ENCODE measurements at places on chromosomes 6 and 20.

DNA sequence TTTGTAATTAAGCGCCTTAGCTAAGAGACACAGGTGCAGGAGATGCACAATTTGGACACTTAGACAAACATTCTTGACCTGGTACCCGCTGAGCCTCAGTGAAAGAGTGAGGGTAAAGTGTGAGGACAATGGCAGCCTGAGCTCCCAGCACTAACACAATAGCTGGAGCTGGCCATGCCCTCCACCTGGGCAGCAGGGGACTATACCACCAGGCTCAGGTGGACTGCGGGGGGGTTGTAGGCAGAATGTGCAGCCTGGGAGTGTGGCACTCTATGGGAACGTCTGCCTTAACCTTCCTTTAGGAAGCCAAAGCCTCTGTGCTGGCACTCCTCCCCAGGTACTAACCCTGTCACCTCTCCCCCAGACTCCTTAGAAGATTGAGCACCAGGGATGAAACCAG lies 23.6 kb downstream of the PRKN start:
- DNase-seq, result no peak

DNA sequence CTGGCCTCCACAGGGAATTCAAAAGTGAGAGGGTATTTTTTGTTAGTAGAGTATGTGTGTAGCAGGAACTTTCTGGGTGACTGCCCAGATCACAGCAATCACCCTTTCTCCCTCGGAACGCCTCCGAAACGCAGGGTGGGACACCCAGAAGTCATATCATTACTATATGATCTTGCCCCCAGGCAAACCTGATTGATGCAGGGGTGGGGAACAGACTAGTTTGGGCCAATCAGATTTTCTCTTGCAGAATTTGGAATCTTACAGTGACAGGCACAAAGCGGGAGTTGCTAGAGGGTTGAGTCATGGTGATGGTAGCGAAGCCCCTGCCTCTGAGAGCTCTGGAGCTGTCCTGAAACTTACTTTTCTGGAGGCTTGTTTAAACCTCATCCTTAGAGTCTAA lies 16.5 kb upstream of the RPN2 start:
- no peak for DNase-seq

DNA sequence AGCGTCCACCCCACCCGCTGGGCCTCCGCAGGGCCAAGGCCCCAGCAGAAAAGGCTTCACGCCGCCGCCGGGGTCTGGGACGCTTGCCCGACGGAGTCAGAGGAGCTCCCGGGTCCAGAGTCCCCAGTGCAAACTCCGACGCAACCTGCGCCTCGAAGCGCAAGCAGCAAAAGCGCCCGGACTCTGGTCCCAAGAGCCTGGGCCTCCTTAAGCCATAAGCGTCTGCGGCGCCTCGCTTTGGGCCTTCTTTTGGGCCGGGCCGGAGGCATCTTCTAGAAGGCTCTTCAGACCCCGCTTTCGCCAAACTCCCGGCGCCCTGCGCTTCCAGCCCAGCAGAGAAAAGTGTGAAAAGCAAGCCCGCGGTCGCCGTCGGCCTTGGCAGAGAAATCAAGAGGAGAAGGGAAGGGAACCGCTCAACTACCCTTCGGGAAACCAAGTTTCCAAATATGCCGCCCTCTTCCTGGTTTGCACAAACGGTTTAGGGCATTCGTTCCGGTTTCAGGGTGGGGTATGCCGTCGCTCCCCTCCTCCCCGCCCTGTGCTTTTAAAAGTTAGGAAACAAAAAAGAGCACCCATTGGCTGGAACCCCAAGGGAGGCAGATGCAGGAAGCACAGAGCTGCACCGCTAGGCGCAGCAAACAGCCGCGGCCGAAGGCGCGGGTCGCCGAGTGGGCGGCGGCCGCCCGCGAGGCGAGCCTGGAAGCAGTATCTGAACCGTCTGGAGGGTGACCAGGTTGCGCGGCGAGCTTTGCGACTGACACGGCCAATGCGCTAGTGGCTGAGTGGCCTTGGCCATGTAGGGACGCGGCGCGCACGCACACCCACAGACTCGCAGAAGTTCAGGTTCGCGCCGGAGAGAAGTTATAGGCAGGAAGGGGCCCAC lies 1.2 kb downstream of the TBX18 start:
- no peak for DNase-seq

- no peak for DNase-seq
Observed at GRCh38 chr6:133432021-133432989, 191.1 kb downstream of the EYA4 start.

- no peak for DNase-seq
Observed at GRCh38 chr6:64538722-64539121, 903.1 kb downstream of the PHF3 start.

DNA sequence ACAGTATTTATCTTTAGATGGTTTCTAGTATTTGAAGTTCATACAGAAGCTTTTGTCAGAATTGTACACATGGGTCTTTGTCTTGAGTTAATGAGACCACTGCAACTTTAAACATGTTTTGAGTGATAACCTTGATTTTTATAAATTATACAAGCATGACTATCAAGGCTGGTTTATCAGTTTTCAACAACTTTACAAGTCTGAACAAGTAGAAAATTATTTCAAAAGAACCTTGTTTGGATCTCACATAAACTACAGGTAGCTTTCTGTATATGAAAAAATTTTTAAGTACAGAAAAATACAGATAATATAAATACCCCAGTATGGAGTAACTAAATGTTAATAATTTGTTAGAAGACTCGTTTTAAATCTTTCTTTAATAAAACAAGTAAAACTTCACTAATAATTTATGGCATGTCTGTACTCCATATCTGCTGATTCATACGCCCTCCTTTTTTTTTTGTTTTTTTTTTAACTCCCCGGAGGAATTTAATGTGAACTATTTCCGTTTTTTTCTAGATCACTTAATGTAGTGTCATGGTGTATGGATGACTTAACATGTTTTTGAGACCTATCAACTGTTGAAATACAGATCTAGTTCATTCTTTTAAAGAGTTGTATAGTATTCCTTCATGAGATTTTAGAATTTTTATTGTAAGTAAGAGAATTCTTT lies 18.3 kb downstream of the VAPB start:
- no peak for DNase-seq

- no peak for DNase-seq
Observed at GRCh38 chr20:51379601-51380341, 162.7 kb downstream of the NFATC2 start.

- no peak for DNase-seq
Observed at GRCh38 chr6:158487495-158487894, 72.4 kb upstream of the TMEM181 start.

GRCh38 chr6:22906091-22906549 lies 336.8 kb downstream of the HDGFL1 start:
- no peak for DNase-seq

DNA sequence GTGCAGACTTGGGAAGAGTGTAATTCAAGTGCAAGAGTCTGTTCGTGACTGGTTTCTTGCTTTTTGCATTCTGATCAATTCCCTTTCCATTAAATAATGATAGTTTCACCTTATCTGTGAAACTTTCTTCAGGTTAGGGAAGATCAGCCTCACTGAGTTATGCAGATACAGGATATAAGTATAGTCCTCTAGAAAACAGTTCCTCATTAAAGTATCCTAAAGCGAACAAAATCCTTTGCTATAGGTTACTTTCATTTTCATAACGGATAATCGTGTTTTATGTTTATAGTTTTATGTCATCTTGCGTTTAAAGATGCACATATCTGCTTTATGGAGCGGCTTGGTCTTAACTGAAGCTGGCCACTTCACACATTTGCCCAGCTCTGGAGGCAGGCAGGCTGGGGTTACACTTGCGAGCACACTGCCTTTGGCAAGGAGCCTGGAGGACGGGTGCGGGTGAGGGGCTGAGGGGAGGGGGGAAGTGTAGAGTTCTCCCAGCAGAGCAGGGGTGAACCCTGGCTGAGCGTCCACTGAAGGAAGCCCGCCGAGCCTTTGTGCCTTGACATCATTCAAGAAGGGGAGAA lies 123.5 kb upstream of the IFNGR1 start:
- no peak for DNase-seq

DNA sequence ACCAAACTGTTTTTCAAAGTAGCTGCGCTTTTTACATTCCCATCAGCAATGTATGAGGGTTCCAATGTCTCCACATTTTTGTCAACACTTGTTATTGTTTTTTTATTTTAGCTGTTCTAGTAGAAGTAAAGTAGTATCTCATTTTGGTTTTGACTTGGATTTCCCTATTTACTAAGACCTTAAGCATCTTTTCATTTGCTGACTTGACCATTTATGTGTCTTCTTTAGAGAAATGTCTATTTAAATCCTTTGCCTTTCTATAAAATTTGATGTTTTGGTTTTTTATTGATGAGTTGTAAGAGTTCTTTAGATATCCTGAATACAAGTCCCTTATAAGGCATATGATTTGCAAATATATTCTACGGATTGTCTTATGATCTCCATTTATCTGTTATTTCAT lies 110.6 kb downstream of the CD164 start:
- DNase-seq, result no peak

GRCh38 chr20:4411744-4412143 lies 310.0 kb upstream of the PRND start:
- DNase-seq, result no peak

GRCh38 chr6:75114806-75115205 lies 91.0 kb downstream of the COL12A1 start:
- no peak for DNase-seq

- DNase-seq, result no peak
Observed at GRCh38 chr6:38159596-38159995, 340.1 kb downstream of the ZFAND3 start.

GRCh38 chr20:2840967-2841531 lies 504 bp downstream of the VPS16 start:
- peak; percentile 40 for DNase-seq

GRCh38 chr20:17933121-17933520 lies 35.5 kb downstream of the SNX5 start:
- DNase-seq, result no peak

DNA sequence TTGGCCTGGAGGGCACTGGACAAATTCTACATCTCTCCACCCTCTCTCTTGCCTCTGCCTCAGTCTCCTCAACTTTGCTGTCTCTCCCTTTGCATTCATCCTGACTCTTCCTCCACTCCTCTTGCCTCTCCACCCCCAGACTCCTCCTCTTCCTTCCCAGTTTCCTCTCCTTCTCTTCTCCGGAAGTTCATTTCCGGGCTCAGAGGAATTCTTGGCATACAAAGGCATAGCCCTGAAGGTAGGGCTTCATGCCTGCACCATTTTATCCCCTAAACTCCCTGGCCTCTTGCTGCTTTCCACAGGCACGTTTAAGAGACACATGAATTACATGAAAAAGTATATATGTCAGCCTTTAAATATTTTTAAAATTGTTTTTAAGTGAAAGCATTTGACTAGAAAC lies 10.6 kb downstream of the BFSP1 start:
- DNase-seq, result no peak

DNA sequence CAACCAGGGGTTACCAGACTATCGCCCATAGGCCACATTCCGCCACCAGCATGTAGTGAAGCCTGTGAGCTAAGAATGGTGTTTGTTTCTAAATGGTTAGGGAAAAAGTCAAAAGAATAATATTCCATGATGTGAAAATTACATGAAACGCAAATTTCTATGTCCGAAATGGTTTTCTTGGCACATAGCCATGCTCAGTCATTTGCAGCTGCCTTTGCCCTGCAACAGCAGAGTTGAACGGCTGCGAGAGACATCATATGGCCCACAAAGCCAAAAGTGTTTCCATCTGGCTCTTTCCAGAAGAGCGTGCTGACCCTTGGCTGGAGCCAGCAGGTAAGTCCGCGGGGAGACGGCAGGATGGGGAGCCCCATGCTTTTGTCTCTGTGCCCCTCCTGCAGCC lies 60.7 kb downstream of the FAM120B start:
- no peak for DNase-seq

DNA sequence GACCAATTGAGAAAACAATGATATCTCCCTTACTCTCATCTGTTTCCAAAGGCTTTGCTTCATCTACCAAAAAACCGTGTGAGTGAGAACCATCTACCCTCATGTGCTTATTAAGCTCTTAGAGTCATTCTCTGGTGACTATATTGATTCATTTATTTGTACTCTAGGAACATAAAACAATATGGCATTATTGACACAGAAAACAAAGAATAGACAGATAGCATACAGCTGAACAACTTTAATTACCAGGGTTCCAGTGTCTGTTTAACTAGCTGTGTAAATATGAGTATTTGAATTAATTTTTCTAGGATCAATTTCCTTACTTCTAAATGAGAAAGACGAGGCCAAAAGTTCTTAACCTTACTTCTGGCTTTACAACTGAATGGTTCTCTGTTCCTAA lies 31.3 kb upstream of the HEY2 start:
- no peak for DNase-seq

DNA sequence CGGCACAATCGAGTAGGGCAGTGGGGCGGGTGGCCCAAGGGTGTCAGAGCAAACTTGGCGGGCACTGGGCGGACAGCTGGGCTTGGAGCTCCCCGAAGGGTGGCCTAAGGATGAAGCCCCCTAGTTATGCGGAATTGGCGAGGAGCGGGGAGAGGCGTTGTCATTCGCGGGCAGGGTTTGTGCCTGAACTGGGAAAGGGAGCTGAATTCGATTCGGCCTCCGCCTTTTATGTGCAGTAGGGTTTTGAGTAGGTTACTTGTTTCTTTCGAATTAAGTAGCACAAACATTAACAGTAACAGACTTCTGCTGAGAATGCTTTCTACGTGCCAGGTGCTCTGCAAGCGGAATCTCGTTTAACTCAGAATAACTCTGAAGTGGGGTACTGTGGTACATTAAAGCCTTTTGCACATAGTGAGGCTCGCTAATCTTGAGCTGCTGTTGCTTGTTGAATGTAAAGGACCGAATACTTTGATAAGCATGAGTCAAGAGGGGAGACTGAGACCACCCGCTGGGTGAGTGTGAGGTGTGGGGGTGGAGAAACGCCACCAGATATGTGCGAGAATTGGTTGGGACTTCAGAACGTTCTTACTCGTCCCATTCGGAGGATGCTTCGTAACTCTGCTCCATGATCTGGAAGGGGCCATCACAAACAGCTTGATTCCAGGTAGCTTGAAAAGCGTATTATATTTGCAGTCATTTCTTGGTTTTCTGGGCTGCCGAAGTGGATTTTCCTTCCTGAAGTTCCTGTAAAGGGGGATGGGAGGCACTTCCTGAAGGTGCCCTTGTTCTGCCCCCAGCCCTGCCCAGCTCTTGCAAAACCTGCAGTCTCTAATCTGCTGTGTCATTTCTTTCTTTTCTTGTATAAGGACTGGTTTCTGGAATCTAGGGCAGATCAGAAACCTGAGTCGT lies 833 bp downstream of the RAB5IF start:
- peak; percentile 24 for DNase-seq

DNA sequence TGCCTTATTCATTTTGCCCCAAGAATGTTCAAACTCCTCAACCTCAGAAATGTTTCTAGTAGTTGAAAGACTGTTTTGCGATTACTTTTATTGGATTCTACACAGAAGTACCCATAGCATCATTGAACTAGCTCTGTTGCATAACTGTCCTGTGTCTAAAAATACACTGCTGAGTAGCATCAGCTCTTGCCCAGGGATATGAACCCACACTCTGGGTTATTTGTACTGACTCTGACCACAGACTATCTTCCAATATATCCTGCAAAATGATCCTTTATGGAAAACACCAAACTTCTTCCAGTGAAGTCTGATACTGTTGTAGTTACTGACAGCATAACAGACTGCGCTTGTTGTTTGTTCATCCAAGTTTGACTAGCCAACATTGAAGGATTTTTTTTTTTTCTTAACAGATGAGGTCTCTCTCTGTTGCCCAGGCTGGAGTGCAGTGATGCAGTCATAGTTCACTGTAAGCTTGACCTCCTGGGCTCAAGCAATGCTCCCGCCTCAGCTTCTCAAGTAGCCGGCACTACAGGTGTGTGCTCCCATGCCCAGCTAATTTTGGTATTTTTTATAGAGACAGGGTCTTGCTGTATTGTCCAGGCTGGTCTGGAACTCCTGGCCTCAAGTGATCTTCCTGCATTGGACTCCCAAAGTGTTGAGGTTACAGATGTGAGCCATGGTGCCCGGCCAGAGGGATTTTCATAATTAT lies 49.9 kb downstream of the TULP4 start:
- no peak for DNase-seq

GRCh38 chr6:23505026-23505425 lies 621.0 kb upstream of the NRSN1 start:
- DNase-seq, result no peak
